Smooth muscle cell of the pulmonary artery (primary cell): ENCODE measurements at places on chromosomes 7 and 10. TPM values are rescaled to one million over a fixed set of nuclear protein-coding genes. Genes with fewer than 3 reads are reported as not detected.

Gene DYNC1I1
- 1.0 and 1.5 TPM in 2 replicates for total RNA-seq

Gene CHST15
- 1.7 and 4.1 TPM in 2 replicates for total RNA-seq

Gene LIPJ
- total RNA-seq = not detected in 2 replicates

Gene PRLHR
- total RNA-seq = not detected in 2 replicates

Gene CYP3A5
- total RNA-seq = not detected in 2 replicates

Gene TMEM236
- under 0.01 and 0.07 TPM in 2 replicates for total RNA-seq

Gene SOSTDC1
- total RNA-seq = not detected in 2 replicates

Gene SEMA3E
- 0.13 and 0.79 TPM in 2 replicates for total RNA-seq
